ENCODE measurements at places on chromosomes 1 and 21. TPM values are rescaled to one million over a fixed set of nuclear protein-coding genes. Genes with fewer than 3 reads are reported as not detected.

DNA sequence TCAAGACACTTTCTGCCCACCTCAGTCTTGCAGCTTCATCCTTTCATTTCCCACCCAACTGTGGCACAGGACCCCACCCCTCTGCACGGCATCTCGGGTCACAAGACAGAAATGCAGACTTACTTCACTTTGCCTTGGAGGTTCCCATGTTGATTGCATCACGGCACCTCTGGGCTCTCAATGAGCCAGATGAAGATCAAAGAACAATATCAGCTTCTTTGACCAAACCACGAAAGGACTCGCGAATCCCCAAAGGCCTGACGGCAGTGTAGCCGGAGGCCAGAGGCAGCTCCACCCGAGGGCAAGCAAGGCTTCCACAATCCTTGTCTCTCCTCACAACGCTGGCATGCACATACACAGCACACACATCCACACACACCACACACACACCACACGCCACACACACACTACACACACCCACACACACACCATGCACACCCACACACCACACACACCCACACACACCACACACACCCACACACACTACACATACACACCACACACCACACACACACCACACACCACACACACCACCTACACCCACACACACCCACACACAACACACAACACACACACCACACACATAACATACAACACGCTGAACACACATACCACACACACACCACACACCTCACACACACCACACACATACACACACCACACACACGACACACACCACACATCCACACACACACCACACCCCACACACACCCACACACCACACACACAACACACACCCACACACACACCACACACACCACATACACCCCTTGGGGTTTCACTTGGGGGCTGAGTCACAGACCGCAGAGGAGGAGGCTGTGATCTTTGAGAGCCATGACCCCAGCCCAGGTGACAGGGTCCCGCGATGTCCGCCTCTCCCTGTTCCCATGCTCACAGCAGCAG is 35.8 kb downstream of the UBASH3A start:
- DNase-seq: no peak

GRCh38 chr21:38712664-38713063 is 93.1 kb upstream of the ETS2 start:
- no peak for DNase-seq

DNA sequence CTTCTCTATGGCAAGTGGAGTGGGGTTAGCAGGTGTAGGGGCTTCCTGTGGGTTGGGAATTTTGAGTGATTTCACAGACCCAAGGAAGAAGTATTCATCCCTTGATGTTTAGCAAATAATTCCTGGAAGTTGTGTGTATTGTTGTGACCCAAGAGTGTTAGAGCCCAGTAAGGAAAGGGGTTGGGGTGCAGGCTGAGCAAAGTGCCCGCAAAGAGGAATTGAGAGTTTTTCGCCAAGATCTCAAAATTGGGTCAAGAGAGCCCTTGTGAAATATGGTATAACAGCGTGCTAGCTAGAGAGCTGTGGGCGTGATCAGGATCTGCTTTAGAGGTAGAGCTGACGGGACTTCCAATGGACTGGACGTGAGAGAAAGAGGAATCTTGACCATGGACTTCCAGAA is 73.0 kb upstream of the LAPTM5 start:
- DNase-seq: no peak

Gene CAMK1G
- total RNA-seq: 0.19 TPM
